Frontal cortex (tissue), 4 donors: ENCODE measurements at places on chromosomes 2 and 18. TPM values are rescaled to one million over a fixed set of nuclear protein-coding genes. Genes with fewer than 3 reads are reported as not detected.

Gene ERFE
- total RNA-seq: 0.82 TPM

Gene ASB18
- 0.82 TPM for total RNA-seq

Gene OTOF
- total RNA-seq: 1.6 TPM

Gene MEIS1
- 39.5 TPM for total RNA-seq

Gene CCDC121
- total RNA-seq: 3.7 TPM

Gene MFSD2B
- 0.41 TPM for total RNA-seq

Gene SERPINB12
- not detected for total RNA-seq

Gene MEP1B
- total RNA-seq: 0.41 TPM

Gene CACNB4
- total RNA-seq: 42.4 TPM

Gene GREB1
- 3.7 TPM for total RNA-seq

Gene IL36A
- not detected for total RNA-seq

Gene HOXD8
- not detected for total RNA-seq

Gene PTMA
- 958 TPM for total RNA-seq

Gene NRBP1
- total RNA-seq: 68.9 TPM

Gene EVX2
- not detected for total RNA-seq

Gene KIAA2012
- 0.82 TPM for total RNA-seq

Gene ZNF892
- 29.8 TPM for total RNA-seq

Gene CASP8
- 1.6 TPM for total RNA-seq

Gene TWSG1
- total RNA-seq: 22.0 TPM

Gene GNAL
- total RNA-seq: 92.9 TPM

Gene CHRND
- total RNA-seq: not detected

Gene POTEI
- total RNA-seq: under 0.01 TPM

Gene FAM228A
- total RNA-seq: 3.3 TPM

Gene MC5R
- 2.9 TPM for total RNA-seq

Gene REV1
- 84.8 TPM for total RNA-seq

Gene RTN4
- 726 TPM for total RNA-seq

Gene STPG4
- total RNA-seq: 0.41 TPM

Gene PROC
- total RNA-seq: not detected
